ENCODE measurements at places on chromosomes 7 and 10. TPM values are rescaled to one million over a fixed set of nuclear protein-coding genes. Genes with fewer than 3 reads are reported as not detected.

The CPA4 gene
- polyA plus RNA-seq = not detected

The CTAGE6 gene
- polyA plus RNA-seq = not detected

The WDR86 gene
- 0.24 TPM for polyA plus RNA-seq

The LAMB4 gene
- not detected for polyA plus RNA-seq

The PDAP1 gene
- 38.4 TPM for polyA plus RNA-seq

The HECTD2 gene
- 0.74 TPM for polyA plus RNA-seq

The GPR146 gene
- 13.5 TPM for polyA plus RNA-seq

DNA sequence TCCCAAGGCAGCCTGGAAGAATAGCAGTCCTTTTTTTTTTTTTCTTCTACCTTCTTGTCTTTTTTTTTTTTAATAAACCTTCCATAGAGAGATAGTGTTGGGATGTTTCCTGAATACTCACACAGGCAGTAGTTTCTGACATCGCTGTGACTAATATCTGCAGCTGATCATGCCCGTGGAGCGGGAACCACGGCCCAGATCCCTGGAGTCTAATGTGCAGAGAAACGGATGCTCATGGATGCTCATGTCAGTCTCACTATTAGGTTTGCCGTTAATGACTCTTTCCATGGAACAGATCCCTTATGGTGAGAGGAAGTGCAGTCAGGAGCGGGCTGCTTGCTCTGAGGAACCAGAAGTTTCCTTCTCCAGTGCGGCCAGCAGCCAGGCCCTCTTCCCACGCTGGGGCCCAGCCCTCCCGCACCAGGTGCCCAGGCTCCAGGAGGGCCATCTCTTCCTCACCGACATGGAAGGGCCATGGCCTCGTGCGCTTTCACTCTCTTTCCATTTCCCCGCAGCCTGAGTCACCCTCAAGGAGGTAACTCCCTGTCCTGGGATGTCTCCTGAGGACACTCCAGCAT lies 132.5 kb downstream of the WDR37 start:
- DNase-seq = no peak

DNA sequence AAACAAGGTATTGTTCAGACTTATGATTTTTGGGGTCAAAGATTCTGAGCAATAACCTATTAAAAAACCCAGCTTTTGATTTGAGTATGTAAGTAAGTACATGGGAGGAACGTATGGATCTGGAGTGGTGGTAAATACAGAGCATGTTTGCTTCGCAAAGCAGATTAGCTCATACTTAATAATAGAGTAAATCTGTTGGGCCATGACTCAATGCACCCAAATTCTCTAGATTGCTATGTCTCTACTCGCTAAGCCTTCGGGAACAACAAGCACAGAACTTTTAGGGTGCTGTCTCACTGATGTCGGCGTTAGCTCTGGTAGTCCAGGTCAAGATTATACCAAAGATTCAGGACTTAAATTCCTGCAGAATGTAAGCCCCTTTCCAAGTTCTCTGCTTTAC lies 807 bp upstream of the MINPP1 start:
- no peak for DNase-seq

DNA sequence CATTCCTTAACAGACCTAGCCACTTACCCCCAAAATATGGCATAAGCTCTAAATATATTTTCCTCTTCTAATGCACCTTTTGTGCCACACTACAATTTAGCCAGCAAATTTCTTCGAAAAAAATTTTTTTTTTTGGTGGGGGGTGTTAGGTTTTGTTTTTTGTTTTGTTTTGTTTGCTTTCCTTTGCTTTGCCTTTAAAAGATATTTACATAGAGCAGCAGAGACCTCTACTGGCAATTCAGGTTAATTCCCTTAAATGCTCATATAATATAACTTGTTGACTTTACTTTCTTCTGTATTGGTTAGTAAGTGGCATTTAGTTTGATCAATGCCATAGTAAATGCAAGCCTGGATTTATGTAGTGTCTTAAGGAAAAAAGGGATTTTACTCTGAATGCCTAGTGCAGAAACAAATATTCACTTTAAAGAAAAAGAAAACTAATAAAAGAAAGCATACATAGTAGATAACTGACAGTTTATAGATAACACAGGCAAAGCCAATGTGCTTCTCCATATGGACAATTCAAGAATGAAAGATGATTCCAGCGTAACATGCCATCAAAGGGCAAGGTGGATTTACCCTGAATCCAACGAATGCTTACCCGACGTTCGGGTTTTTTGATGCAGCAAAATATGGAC lies 1250.6 kb downstream of the GATA3 start:
- DNase-seq = no peak

DNA sequence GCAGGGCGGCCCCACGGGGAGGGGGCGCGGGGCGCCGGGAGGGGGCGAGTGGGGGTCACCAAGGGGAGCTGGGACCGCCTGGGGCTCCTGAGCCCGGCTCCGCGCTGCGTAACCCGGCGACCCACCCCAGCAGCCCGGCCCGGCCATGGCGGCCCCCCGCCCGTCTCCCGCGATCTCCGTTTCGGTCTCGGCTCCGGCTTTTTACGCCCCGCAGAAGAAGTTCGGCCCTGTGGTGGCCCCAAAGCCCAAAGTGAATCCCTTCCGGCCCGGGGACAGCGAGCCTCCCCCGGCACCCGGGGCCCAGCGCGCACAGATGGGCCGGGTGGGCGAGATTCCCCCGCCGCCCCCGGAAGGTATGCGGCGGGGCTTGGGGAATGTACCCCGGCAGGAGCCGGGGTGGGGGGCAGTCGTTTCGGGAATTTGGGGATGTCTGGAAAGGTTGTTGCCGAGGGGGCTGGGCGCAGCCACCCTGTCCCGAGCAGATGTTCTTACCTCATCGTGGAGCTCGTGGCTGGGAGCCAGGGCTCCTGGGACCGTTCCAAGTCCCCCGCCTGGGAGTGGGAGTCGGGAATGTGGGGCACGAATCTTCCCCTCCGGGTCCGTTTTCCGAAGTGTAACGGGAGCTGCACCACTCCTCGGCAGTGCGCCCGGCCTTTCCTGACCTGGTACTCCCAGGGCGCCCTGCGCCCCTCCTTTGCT lies 431 bp downstream of the ZYX start:
- DNase-seq = no peak

DNA sequence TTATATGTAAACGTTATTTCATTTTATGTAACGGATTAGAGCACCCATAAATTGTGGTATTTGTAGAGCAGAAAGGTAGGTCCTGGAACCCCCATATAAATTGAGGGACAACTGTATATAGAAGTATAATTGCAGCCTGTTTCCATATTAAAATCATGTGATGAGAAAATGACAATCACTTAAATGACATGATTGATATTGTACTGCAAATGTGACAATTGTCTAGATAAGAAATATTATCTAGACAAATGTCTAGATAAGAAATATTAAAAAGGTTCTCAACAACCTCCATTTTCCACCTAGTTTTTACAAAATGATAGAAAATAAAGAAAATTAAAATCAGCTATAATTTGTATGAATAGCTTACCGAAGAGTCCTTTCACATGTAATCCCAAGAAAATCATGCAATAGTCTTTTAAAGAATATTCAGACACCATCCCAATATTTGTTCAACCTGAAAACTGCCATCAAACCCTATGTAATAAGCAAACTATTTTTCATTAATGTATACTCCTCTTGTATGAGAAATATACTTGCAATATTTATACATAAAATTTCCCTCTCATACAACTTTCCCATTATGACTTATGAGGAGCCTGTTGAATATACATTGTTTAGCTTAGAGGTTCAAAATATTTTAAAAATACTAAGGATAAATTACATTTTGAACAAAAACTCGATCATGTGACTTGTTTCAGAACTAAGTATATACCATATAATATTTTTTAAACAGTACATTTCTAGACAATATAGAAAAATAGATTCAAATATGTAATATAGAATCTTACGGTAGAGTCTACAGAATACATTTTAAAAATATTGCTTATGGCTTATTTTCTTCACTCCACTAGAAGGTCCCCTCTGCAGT lies 153.2 kb downstream of the CRPPA start:
- DNase-seq = no peak

- no peak for DNase-seq
Observed at GRCh38 chr7:30180718-30181117, 45.9 kb downstream of the MTURN start.

DNA sequence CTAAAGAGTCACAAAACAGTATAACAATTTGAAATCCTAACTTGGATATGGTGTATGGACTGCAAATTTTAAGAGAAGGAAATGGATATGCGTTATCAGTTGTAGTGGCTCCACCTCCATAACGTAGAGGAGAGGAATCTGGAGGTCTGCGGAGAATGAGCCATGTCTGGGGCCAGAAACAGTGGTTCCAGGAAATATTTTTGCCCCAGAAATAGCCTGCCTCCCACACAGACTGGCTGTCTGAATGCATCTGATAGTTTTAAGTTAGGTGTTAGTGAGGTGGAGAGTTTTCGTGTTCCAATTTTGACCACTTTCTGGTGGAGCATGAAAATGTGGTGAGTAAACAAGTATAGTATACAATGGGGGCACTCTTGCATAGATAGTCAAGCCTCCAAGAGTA lies 1.6 kb downstream of the PHTF2 start:
- DNase-seq = no peak

All from naive thymus-derived CD4-positive, alpha-beta T cell (primary cell).